ENCODE measurements at places on chromosomes 7 and 10.

DNA sequence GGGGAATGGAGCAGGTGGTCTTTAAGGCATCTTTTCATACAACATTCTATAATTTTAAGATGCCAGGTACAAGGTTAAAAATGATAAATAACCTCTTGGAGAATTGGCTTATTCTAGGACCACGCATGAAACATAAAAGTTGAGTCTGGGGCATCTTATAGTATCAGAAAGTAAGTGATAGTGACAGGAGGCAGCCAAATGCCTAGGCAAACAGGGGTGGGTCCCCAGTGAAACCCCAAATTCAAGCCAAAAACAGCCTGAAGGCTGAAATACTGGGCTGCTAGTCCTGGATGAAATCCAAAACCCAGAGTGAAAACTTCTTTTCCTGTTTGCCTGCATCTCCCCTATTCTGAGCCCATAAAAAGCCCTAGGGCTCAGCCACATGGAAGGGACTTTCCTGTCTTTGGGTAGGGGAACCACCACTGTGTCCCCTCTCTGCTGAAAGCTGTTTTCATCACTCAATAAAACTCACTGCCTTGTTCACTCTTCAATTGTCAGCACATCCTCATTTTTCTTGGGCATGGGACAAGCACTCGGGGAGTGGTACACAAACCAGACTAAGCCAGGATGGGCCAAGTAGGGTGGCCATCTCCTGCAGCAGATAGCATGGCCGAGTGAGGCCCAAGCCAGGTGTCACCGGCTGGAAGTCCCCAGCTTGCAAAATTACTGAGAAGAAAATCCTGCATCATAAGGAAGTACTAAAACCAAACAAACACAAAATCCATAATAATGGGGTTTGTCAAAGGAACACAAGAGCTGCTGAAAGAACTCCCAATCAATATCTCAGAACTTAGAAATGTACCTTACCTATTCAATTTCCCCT lies 241.6 kb upstream of the GALNT17 start:
- DNase-seq: no peak

- DNase-seq: no peak
Observed at GRCh38 chr7:55241958-55242357, 123.2 kb upstream of the LANCL2 start.

DNA sequence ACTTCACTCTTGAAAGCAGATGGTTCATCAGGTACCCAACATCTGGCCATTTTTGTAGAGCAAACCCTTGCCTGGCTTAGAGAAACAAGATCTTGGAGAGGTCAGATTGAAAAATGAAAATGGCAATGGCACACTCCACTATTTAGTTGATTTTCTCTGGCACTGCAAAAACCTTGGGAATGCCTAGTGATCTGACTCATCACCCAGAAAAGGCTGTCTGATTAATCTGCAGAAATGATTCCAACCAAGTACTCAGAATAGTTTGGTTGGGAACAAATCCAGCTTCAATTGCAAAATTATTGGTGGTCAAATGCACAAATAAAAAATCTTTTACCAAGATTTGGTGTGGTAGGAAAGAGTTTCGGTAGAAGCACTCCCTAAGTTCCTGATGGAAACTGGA lies 351.2 kb downstream of the PHTF2 start:
- DNase-seq: no peak

GRCh38 chr7:151905353-151905752 lies 28.4 kb upstream of the PRKAG2 start:
- no peak for DNase-seq

DNA sequence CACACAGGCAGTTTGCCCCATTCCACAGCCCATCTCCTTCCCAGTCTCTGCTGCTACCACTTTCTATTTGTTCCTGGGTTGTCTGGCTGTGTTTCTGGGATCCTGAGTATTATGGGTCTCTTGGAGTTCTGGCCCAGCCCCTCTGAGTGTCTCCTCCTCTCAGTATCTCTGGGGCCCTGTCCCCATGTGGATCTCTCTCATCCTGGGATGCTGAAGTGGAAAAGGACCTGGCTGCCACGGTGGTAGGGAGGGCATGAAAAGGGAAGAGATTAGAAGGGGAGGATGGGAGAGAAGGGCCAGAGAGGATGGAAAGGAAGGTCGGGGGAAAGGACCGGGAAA lies 54.5 kb upstream of the LBX1 start:
- peak; percentile 51 for DNase-seq

GRCh38 chr10:7397049-7398035 lies 13.5 kb downstream of the SFMBT2 start:
- no peak for DNase-seq

- no peak for DNase-seq
Observed at GRCh38 chr7:7761340-7761973, 43.0 kb upstream of the RPA3 start.

DNA sequence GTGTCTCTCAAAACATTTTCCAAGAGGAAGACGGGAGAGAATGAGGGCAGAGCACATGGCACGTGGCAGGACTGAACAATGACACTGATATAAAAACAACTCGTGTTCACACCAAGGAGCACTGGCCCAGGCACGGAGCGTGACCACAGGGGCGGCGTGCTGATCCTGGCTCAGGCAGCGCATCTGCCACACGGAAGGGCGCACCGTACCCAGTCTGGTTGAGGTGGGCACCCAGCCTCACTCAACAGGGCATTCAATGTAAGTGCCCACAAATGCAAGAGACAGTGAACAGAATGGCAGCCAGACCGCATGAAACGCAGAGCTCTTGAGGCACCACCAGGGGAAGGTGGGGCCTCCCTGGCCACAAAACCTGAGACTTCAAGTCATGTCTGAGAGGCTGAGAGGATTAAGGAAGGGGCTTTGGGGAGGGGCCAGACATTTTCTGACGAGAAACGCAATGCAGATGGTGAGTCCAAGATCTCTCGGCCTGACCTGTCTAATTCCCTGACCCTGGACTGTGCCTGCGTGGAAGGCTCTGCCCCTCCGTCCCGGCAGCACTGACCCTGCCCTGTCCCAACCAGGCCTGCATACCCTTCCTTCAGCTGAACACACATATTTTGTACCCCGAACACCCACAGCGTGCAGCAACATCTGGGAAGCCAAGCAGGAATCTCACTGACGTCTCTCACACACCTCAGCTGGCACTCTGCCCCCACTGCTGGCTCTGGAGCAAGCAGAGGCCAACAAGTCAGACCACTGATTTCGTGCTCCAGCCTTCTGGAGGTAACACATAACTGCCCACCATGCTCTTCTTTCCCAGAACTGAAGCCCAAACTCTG lies 35.5 kb downstream of the VOPP1 start:
- DNase-seq: no peak

DNA sequence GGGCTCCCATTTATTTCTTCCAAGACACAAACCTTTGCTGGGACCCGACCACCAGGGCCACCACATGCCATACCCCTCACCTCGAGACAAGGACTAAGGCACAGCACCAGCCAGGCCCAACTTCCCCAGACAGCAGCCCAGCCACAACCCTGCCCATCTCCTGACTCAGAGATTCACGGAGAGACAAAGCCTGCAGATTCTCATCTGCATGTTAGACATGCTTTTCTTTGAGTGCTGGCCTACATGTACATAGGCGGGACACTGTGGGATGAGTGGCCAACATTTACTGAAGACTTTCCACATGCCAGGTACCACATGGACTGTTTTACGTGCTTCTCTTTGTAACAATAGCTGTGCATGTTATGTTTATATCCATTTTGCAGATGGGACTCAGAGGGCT lies 221.3 kb upstream of the ZMIZ1 start:
- no peak for DNase-seq

DNA sequence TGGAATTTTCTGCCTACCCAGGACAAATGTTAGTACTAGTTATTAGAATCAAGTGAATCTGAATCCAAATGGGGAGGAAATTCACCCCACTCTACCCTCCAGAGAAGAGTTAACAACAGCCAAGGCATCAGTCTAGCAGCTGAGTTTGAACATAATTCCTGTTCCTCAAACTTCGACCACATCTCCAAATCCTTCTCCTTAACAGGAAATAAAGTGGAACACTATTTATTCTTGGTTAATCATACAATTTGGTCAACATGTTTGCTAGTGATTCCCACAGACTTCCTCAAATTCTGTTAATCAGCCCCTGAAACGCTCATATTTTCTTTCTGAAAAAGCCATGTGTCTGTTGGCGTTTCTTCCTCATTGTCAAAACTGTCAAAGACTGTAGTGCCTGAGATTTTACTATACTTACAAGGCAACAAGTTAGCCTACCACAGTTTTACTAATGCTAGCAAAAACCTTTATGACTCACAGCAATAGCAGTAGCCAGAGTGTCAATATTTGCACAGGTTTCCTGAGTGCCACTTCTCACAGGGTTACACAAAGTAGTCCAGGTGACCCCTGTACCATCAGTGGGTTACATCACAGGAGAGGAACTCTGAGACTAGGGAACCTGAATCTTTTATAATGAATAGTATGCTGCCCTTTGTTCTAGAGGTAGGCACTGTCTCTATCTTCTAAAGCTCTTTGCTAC lies 202.9 kb downstream of the GRM3 start:
- DNase-seq: no peak

DNA sequence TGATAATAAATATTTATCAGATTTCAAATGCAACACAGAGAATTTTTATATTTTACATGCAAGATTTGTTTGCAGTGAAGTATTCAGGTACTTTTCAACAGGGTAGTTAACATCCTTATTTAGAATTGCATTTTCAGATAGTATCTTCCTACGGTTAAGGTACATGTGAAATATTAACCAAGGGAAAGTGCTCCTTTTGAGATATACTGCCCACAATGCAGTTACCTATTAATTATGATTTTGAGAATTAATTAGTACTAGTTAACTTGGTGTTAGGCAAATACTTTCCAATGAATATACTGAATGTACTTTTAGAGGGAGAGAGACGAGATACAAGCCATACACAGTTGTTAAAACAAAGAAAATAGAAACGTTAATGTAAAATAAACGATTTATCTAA lies 206.2 kb upstream of the YAE1 start:
- no peak for DNase-seq

DNA sequence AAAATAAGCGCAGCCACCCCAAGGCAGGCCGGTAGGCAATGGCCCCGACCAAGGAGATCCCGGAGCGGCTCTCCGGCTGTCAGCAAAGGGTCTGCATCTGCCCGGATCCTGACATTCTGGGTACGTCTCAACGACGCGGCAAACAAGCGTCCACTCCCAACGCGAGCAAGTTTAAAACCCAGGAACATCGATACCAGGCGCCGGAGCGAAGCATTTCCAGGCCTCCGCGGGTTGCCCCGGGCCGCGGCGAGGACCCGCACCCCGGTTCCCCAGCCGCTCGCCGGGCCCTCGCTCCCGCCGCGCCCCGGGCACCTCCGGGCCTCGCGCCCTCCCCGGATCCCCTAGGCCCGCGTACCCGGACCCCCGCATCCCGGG lies 453 bp downstream of the URGCP start:
- no peak for DNase-seq

GRCh38 chr7:100588438-100588837 lies 2.3 kb downstream of the FBXO24 start:
- DNase-seq: no peak

GRCh38 chr7:150949564-150949963 lies 28.6 kb downstream of the KCNH2 start:
- no peak for DNase-seq

- DNase-seq: no peak
Observed at GRCh38 chr7:128739990-128740682, 977 bp downstream of the CALU start.

GRCh38 chr7:43394441-43395130 lies 188.3 kb upstream of the STK17A start:
- no peak for DNase-seq

- peak; percentile 68 for DNase-seq
Observed at GRCh38 chr7:16753932-16754855, 639 bp downstream of the TSPAN13 start.

GRCh38 chr10:51297438-51297837 lies 223.2 kb downstream of the PRKG1 start:
- DNase-seq: no peak

- no peak for DNase-seq
Observed at GRCh38 chr10:86344714-86345161, 21.9 kb downstream of the GRID1 start.

DNA sequence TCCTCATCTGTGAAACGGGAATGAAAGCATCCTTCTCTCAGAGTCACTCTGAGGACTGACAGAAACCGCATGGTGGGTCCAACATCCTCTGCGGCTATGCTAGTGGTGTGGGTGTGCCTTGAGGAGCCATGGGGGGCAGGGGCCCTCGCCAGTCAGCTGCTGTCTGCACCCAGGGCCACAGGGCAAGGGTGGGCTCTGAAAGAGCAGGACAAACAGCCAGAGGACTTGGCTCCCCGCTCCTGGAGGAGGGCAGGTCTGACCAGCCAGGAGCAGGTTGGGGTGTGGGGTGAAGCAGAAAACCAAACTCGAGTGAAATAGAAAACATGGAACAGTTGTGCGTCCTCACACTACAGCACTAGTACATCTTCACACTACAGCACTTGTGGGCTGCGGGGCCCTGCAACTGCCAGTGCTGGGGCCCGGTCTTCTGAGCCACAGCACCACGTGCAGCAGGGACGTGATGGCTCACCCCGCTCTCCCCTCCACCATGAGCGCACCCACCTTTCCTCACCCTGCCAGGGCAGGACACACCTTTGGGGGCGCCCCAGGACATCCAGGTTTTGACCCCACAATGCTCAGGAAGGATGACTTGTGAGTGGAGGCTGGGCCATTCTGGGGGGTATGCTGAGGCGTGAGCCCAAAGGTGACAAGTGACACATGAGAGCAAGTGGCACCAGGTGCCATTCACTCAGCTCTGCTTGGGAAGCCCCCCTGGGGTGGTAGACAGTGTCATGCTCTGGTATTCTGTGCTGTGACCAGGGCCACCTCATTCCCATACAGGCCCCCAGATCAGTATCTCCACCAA lies 96.1 kb upstream of the RET start:
- DNase-seq: no peak

DNA sequence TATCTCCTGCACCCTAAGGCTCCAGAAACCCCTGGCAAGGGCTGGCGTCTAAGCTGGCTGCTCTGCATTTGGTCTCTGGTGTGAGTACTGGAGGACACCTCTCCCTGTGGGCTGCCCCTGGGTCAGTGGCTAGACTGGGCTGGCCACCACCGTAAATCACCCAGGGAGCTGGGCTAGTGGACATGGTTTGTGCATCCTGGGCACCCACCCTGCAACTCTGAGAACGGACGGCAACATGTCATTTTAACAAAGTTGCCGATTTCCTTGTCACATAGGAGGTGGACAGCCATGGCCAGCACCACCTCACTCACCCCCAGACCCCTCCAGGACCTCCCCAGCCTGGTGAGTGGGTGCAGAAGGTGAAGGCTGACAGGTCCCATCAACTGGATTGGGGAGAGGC lies 26.8 kb upstream of the PCBD1 start:
- no peak for DNase-seq

DNA sequence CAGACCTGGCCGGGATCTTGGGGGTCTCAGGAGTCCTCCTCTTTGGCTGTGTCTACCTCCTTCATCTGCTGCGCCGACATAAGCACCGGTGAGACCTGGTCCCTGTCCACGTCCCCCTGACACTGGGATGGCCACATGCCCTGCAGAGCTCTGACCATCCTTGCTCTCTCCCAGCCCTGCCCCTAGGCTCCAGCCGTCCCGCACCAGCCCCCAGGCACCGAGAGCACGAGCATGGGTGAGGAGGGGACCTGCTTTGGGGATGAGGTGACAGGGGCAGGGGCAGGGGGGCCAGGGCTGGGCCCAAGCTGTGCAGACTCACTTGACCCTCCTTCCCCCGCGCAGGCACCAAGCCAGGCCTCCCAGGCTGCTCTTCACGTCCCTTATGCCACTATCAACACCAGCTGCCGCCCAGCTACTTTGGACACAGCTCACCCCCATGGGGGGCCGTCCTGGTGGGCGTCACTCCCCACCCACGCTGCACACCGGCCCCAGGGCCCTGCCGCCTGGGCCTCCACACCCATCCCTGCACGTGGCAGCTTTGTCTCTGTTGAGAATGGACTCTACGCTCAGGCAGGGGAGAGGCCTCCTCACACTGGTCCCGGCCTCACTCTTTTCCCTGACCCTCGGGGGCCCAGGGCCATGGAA lies 959 bp downstream of the PVRIG start:
- no peak for DNase-seq

All from NCI-H2227 treated with DMSO at 0.1 percent for 48 hours (cell line).